ENCODE measurements at places on chromosomes 16 and 17.

- no peak for DNase-seq
These were observed 124.6 kb upstream of the TMEM97 start for GRCh38 chr17:28194382-28194781.

- no peak for DNase-seq
These were observed 78.0 kb downstream of the ENGASE start for GRCh38 chr17:79152636-79153035.

- no peak for DNase-seq
These were observed 21.1 kb upstream of the ZNF629 start for GRCh38 chr16:30808146-30808545.

GRCh38 chr16:15849209-15849981, 7.4 kb downstream of the MYH11 start:
- DNase-seq = no peak

- DNase-seq = no peak
These were observed 58.8 kb downstream of the CLEC19A start for GRCh38 chr16:19344224-19344801.

- no peak for DNase-seq
These were observed 8.6 kb downstream of the KRT10 start for GRCh38 chr17:40813804-40814203.

GRCh38 chr17:39667262-39667944, 850 bp upstream of the PNMT start:
- DNase-seq = no peak

- DNase-seq = no peak
These were observed 482.8 kb downstream of the CDH13 start for GRCh38 chr16:83109490-83110125.

GRCh38 chr17:44591206-44591605, 33.9 kb downstream of the FZD2 start:
- no peak for DNase-seq

DNA sequence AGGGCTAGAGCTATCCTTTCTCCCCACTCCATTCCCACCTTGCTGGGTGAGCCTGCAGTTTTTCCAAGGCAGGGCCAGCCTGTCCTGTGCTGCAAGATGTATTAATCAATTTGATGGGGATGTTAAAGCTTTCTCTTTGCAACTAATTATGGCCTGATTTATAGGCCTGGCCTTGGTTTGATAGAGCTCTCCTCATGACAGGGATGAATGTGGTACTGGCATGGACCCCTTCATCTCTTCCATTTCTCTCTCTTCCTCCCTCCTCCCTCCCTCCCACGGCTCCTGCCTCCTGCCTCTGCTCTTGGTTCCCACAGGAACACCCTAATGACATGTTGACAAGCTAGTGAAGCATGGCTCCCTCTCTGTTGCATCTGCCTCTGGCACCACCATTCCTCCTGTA, 47.2 kb upstream of the SKAP1 start:
- no peak for DNase-seq

GRCh38 chr17:42806249-42806648, 7.6 kb downstream of the CNTD1 start:
- DNase-seq = no peak

DNA sequence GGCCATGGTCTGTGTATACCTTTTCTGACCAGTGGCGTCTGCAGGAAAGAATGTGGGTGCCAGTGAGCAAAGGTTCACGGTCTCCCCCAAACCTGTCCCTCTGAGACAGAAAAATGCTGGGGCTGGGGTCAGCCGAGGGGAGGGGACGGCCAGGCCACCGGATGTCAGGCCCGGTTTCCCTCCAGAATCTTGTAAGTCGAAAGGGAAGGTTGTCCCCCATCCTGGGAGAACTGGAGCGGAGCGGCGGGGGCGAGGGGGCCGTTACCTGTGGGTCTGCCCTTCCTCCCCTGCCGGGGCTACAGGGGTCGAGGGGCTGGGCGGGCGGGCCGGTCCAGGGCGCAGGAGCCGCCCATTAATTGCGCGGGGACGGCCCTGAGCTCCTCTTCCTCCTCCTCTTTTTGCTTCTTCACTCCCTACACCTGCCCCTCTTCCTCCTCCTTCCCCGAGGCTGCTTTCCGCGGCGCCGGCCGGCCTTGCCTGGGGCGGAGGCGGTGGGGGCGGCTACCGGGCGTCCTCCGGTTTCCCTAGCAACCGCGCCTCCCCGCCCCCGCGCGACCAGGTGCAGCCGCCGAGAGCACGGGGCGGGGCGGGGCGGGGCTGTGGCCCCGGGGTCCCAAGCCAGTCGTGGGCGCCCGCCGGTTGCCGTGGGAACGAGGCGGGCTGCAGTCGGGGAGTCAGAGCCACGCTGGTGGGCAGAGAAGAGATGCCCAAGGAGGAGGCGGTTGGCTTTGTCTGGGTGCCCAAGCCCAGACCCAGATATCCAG, at the start of gene MARCHF10:
Gene MARCHF10 (minus strand): TSS at position 503 of the 764 bp plus-strand sequence. CDS start 6,579 bp downstream, outside the sequence.
- peak; percentile 97 for DNase-seq

DNA sequence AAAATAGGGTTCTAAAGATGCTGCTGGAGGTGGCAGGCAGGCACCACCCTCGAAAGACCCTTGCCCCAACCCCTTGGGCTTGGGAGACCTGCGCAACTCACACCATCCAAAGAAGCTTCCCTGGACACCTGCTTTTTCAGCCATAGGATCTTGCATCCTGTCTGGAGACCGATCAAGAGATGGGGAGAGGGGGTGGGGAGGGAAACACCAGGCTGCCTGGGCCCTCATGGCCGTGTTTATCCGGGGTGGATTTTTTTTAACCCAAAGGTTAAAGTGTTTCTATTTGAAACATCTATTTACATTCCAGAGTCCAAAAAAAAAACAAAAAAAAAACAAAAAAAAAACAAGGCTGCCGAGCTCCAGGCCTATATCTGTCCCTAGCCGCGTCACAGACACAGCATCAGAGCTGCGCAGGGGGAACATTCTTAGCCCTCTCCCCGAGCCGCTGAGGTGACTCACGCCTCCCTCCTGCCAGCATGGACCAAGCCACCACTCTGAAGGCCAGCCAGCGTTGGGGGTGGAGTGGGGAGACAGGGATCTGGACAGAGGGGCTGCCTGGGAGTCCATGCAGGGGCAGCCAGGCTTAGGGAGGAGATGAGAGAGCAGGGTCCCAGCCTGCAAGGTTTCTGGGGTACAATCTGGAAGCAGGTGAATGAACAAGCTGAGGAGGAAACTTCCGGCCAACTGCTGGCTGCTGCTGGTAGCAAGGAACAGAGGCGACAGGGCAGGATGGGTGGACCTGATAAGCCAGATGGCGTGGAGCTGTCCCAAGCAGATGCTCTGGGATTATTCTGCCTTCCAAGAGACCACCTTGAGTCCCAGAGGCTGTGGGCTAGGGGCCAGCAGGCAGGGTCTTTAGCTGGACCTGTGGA, 14.8 kb downstream of the HDAC5 start:
- DNase-seq = peak; percentile 93

DNA sequence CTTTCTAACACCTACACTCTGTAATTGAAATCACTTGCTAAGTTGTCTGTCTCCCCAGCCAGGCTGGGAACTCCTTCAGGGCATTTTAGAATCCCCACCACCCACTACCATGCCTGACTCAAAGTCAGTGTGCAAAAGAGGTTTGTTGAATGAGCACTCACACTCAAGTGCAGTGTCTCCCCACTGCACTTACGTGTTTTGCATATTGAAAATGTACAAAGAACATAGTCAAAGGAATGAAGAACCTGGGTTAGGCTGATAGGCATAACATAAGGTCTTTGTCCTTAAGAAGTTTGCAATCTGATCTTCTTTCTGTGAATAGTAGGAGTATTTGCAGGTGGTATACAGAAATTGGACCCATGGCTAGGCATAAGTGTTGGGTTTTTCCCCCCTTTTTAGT, 33.8 kb upstream of the DDX52 start:
- no peak for DNase-seq

DNA sequence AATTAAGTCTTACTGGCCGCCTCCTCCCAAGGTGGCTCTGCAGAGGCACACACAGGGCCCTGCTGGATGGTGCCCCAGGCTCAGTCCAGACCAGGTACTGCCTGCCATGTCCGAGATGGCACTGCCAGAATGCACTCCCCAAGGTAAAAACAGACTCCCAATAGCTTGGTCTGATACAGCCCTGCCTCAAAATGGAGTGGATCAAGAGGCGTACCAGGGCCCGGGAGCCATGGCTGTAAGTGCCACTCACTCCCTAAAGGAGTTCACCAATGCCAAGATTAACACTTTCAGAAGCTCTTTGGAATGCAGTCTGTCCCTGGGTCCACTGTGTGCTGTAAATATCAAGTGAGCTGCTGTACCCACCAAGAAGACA, 576 bp upstream of the MYO18A start:
- no peak for DNase-seq

DNA sequence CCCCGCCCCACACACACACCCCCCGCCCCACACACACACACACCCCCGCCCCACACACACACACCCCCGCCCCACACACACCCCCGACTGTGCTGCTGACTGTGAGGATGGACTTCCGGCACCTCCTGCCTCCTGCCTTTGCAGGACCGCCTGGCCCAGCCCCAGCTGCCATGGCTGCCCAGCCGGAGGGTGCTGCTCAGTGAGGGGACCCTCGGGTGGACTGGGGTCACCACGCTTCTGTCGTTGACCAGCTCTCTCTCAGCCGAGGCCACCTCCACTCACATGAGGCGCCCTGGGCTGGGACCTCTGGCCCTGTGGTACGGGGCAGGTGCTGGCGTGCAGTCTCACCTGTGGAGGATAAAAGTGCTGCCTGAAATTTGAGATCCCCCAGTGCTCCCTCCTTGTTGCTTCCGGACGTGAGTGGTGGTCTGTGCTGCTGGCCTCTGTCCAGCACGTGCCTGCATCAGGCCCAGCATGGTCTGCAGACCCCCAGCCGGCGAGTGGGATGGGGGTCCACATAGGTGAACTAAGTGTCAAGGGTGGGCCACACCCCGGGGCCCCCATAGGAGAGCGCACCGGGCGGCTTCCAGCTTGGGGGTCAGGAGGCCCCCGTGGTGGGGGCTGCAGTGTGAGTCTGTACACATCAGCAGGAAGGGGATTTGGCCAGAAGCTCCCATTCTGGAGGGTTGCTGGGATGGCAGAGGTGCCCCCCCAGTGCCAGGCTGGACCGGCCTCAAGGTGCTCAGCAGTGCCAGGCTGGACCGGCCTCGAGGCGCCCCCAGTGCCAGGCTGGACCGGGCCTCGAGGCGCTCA, 11.2 kb downstream of the METRNL start:
- no peak for DNase-seq

GRCh38 chr16:27529962-27530361, 19.8 kb downstream of the GTF3C1 start:
- no peak for DNase-seq

- no peak for DNase-seq
These were observed 224.1 kb upstream of the FOXF1 start for GRCh38 chr16:86285938-86286921.

DNA sequence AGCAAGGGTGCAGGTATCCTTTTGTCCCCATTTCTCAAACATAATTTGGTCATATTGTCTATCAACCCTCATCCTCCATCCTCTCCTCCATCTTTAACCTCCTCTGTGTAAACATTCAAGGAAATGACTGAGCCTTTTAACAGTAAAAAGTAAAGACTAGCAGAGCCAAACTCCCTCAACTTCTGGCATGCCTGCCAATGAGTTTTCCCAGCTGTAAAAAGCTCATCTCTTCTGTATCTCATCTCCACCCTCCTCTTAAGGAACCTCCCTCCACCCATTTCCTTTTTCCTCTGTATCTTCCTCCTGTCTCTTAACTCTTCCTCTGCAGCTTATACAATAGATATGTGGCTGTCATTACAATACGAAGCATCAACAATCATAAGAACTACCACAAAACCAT, 76.9 kb upstream of the PSMD7 start:
- DNase-seq = no peak

DNA sequence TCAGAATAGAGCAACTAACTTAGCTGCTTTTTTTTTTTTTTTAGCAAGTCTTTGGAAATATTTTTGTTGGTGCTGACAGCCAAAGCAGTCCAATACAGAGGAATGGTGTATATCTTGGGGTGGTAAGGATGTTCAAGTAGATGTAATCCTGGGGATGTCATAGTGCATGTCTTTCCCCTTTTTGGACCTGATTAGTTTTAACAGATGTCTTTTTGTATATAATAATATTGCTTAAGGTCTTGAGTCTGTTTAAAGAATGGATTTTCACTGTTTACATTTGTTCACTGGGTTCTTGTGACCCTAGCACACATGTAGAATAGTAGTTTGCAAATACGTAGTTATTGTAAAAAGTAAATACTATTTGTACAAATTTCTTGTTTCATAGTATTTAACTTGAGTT, 7.9 kb downstream of the TAF15 start:
- no peak for DNase-seq

- DNase-seq = peak; percentile 88
These were observed 22.1 kb downstream of the FCSK start for GRCh38 chr16:70476272-70477020.

- no peak for DNase-seq
These were observed 30.1 kb upstream of the SMURF2 start for GRCh38 chr17:64692187-64692586.

DNA sequence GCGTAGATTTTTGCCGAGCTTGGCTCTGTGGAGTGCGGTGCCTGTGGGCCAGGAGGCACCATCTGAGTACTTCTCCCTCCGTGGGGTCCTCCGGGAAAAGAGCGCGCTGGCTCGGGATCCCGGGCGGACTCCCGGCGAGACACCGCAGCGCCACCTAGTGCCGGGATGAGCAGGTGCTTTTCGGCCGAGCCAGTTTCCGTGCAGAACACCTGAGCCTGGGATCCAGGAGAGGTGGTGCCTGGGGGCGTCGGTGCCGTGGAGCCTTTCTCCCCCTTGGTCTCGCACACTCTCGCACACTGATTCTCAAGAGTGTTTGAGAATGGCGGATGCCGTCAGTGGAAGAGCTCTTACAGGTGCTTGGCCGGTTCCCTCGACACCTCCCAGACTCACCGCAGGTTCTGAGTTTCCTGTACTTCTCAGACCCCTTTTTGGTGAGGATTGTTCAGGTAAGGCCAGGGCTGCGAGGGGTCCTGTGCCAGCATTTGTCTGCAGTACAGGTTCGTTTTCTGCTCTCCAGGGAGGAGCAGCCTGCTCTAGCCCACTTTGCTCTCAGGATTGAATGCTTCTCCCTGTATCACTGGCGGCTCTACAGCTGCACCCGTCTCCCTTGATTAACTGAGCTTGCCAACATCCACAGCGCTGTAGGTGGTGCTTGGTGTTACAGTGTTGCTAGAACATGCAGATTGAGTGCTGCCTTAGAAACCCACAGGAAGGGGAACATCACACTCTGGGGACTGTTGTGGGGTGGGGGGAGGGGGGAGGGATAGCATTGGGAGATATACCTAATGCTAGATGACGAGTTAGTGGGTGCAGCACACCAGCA, 23.3 kb downstream of the TBCD start:
- peak; percentile 87 for DNase-seq

GRCh38 chr17:62084585-62084984, 19.5 kb upstream of the MED13 start:
- DNase-seq = no peak

DNA sequence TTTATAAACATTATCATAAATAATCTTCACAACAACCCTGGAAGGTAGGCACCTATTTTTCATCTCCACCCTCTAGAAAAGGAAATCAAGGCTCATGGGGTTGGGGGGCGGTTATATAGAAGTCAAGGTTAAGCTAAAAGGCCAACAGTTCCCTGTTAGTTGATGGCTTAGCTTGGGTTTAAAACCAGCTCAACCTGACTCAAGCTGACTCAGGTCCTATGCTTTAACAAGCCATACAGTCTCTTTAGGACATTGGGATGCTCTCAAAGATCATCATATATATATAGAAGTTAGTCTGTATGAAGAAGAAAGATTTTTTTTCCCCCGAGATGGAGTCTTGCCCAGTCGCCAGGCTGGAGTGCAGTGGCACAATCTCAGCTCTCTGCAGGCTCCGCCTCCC, 44.8 kb upstream of the MED13 start:
- DNase-seq = no peak

GRCh38 chr16:85626191-85626981, 13.3 kb downstream of the GSE1 start:
- no peak for DNase-seq

GRCh38 chr16:64159976-64160375, 961.9 kb downstream of the CDH11 start:
- no peak for DNase-seq

All from urothelium cell line (cell line).